ENCODE measurements at places on chromosomes 3 and 15. TPM values are rescaled to one million over a fixed set of nuclear protein-coding genes. Genes with fewer than 3 reads are reported as not detected.

The TMEM158 gene
- polyA plus RNA-seq = 6.0 TPM

The SCN11A gene
- 0.66 TPM for polyA plus RNA-seq

The EIF4E3 gene
- polyA plus RNA-seq = 9.9 TPM

The GREM1 gene
- not detected for polyA plus RNA-seq

The FMN1 gene
- 0.91 TPM for polyA plus RNA-seq

The INSYN1 gene
- polyA plus RNA-seq = 1.6 TPM

The SCAMP5 gene
- 48.3 TPM for polyA plus RNA-seq

The FBXL22 gene
- polyA plus RNA-seq = not detected

The ADAMTS17 gene
- polyA plus RNA-seq = 2.1 TPM

The SPTSSB gene
- 5.9 TPM for polyA plus RNA-seq

The LMAN1L gene
- not detected for polyA plus RNA-seq

The SERINC4 gene
- not detected for polyA plus RNA-seq

The C2CD4A gene
- not detected for polyA plus RNA-seq

The CACNA2D3 gene
- 6.2 TPM for polyA plus RNA-seq

The HEG1 gene
- 2.0 TPM for polyA plus RNA-seq

The CCDC39 gene
- polyA plus RNA-seq = 2.8 TPM

The COL8A1 gene
- polyA plus RNA-seq = 4.9 TPM

The NANOGP8 gene
- polyA plus RNA-seq = not detected

The CLDN11 gene
- polyA plus RNA-seq = 0.55 TPM

The MAGEF1 gene
- 19.5 TPM for polyA plus RNA-seq

The RTP3 gene
- not detected for polyA plus RNA-seq

The B3GALNT1 gene
- 54.1 TPM for polyA plus RNA-seq

The CPN2 gene
- polyA plus RNA-seq = not detected
